Regular cardiac myocyte (primary cell): ENCODE measurements at places on chromosomes 2 and 18. TPM values are rescaled to one million over a fixed set of nuclear protein-coding genes. Genes with fewer than 3 reads are reported as not detected.

The POTEI gene
- total RNA-seq: under 0.01 TPM in 1 of 2 replicates, not detected in the other

The SNORC gene
- 0.19 and 0.56 TPM in 2 replicates for total RNA-seq

The GPR17 gene
- total RNA-seq: not detected in 2 replicates

The SRD5A2 gene
- not detected in 2 replicates for total RNA-seq

The LTBP1 gene
- total RNA-seq: 214 and 375 TPM in 2 replicates

The FBXO15 gene
- 0.38 and 0.85 TPM in 2 replicates for total RNA-seq

The TP53I3 gene
- total RNA-seq: 22.3 and 34.5 TPM in 2 replicates

The PRKAG3 gene
- total RNA-seq: under 0.01 TPM in 1 of 2 replicates, not detected in the other

The CFC1 gene
- not detected in 2 replicates for total RNA-seq
